ENCODE measurements at places on chromosomes 1 and 21.

- peak overlapping the region; percentile 41 for H3K4me3 ChIP-seq
- H3K27me3 ChIP-seq: peaks cover 28% of the 10 kb centered on the region
- no peaks in the 10 kb centered on the region for H3K36me3 ChIP-seq
- peaks cover 11% of the 10 kb centered on the region for H3K4me1 ChIP-seq
Measured at GRCh38 chr1:1433804-1434130, 1.7 kb upstream of the VWA1 start.

GRCh38 chr1:219184337-219184736 lies 10.7 kb downstream of the LYPLAL1 start:
- no peak for DNase-seq
- peaks cover 42% of the 10 kb centered on the region for H3K4me1 ChIP-seq
- H3K4me3 ChIP-seq: no peak overlapping the region

GRCh38 chr21:28729887-28730286 lies 262.8 kb downstream of the LTN1 start:
- no peaks in the 10 kb centered on the region for H3K27me3 ChIP-seq
- no peak overlapping the region for H3K27ac ChIP-seq
- H3K36me3 ChIP-seq: no peaks in the 10 kb centered on the region
- no peaks in the 10 kb centered on the region for H3K4me1 ChIP-seq
- no peak overlapping the region for H3K4me3 ChIP-seq

GRCh38 chr1:44723064-44723463 lies 7.9 kb downstream of the RNU5D-1 start:
- H3K27me3 ChIP-seq: no peaks in the 10 kb centered on the region
- peaks cover 11% of the 10 kb centered on the region for H3K36me3 ChIP-seq
- H3K27ac ChIP-seq: peak overlapping the region; percentile 98
- peak; percentile 70 for DNase-seq
- peak overlapping the region; percentile 80 for H3K4me3 ChIP-seq
- H3K4me1 ChIP-seq: peaks cover 81% of the 10 kb centered on the region

- no peaks in the 10 kb centered on the region for H3K4me1 ChIP-seq
- DNase-seq: no peak
- H3K36me3 ChIP-seq: no peaks in the 10 kb centered on the region
- no peak overlapping the region for H3K4me3 ChIP-seq
- H3K27me3 ChIP-seq: no peaks in the 10 kb centered on the region
Measured at GRCh38 chr1:193730017-193730416, 543.6 kb upstream of the B3GALT2 start.

GRCh38 chr1:21931171-21932093 lies 5.7 kb downstream of the HSPG2 start:
- H3K36me3 ChIP-seq: no peaks in the 10 kb centered on the region
- no peak overlapping the region for H3K4me3 ChIP-seq
- no peak overlapping the region for H3K27ac ChIP-seq
- H3K27me3 ChIP-seq: no peaks in the 10 kb centered on the region
- DNase-seq: no peak
- H3K4me1 ChIP-seq: peaks cover 16% of the 10 kb centered on the region

- no peak overlapping the region for H3K4me3 ChIP-seq
- H3K27ac ChIP-seq: no peak overlapping the region
- H3K36me3 ChIP-seq: peaks cover 12% of the 10 kb centered on the region
- H3K27me3 ChIP-seq: peaks cover 6% of the 10 kb centered on the region
- no peak for DNase-seq
- H3K4me1 ChIP-seq: no peaks in the 10 kb centered on the region
Measured at GRCh38 chr1:78088486-78088885, 42.7 kb downstream of the GIPC2 start.

DNA sequence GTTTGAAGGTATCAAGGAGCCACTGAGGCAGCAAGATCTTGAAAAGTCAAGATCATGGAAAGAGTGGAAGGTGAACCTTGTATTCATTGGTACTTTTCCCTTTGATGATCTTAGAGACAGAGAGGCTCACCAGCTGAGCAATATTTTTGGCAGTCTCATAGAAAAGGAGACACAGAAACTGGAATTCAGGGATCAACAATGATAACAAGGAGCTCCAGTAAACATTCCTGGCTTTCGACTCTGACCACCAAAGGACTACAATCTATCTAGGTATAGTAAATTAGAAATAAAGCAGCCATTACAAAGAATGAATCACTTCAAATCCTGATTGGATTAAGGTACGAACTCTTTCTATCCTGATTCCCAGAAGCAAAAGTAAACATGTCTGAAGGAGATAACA lies 615.4 kb downstream of the KIF26B start:
- no peak overlapping the region for H3K27ac ChIP-seq
- peaks cover 21% of the 10 kb centered on the region for H3K36me3 ChIP-seq
- H3K4me3 ChIP-seq: no peak overlapping the region
- no peak for DNase-seq
- no peaks in the 10 kb centered on the region for H3K27me3 ChIP-seq
- H3K4me1 ChIP-seq: no peaks in the 10 kb centered on the region

DNA sequence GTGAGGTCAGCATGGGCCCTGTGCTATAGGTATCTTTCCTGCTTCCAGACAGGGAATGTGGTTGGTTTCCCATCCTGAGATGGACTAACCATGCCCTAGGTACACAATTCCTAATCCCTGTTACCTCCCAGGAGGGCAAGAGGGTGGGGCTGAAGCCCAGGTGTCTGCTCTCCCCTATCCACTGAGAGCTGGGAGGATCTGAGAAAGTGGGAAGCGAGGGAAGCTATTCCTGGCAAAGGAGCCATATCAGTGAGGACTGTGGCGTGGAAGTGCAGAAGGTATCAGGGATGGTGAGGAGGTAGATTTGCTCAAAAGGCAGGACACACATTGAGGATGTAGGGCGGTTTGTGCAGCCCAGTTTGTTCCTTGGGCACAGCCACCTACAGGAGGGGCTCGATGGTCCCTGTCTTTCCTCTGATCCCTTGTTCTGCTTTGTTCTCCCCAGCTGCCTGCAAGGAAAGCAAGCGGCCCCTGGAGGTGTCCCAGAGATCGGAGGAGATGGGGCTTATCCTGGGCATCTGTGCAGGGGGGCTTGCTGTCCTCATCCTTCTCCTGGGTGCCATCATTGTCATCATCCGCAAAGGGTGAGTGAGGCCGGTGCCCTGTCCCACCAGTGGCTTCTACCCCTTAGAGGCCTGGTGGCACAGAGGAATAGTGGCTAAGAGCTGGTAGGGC lies 48.1 kb downstream of the PTPRU start:
- H3K27me3 ChIP-seq: peaks cover 3% of the 10 kb centered on the region
- DNase-seq: no peak

- no peak for DNase-seq
- no peaks in the 10 kb centered on the region for H3K36me3 ChIP-seq
- no peak overlapping the region for H3K27ac ChIP-seq
- H3K27me3 ChIP-seq: peaks cover 2% of the 10 kb centered on the region
- no peaks in the 10 kb centered on the region for H3K4me1 ChIP-seq
Measured at GRCh38 chr21:35812679-35813078, 247.6 kb downstream of the SETD4 start.

- peaks cover 7% of the 10 kb centered on the region for H3K27me3 ChIP-seq
- H3K27ac ChIP-seq: no peak overlapping the region
- no peaks in the 10 kb centered on the region for H3K4me1 ChIP-seq
- no peaks in the 10 kb centered on the region for H3K36me3 ChIP-seq
- no peak for DNase-seq
Measured at GRCh38 chr1:86030180-86030579, 126.4 kb downstream of the COL24A1 start.

- peaks cover 72% of the 10 kb centered on the region for H3K27me3 ChIP-seq
- DNase-seq: no peak
- no peaks in the 10 kb centered on the region for H3K36me3 ChIP-seq
- peaks cover 16% of the 10 kb centered on the region for H3K4me1 ChIP-seq
Measured at GRCh38 chr21:38986806-38987632, 181.3 kb downstream of the ETS2 start.

GRCh38 chr1:234960722-234961455 lies 167.7 kb downstream of the TOMM20 start:
- H3K36me3 ChIP-seq: no peaks in the 10 kb centered on the region
- H3K27me3 ChIP-seq: no peaks in the 10 kb centered on the region
- no peak overlapping the region for H3K4me3 ChIP-seq
- no peak for DNase-seq

DNA sequence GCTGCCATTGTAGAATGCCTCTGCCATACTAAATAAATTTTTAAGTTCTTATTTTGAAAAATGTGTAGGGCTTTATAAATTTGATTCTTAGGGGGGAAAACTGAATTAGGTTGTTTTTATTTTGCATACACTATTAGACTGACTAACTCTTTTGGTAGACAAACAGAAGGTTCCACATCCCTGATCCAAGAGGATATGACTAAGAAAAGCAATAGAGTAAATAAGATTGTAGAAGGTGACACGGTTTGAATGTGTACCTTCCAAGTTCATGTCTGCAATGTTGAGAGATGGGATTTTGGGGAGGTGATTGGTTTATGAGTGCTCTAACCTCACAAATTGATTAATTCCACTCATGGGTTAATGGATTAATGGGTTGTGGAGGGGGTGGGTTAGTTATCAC lies 127.9 kb downstream of the GLUL start:
- no peaks in the 10 kb centered on the region for H3K27me3 ChIP-seq
- peaks cover 28% of the 10 kb centered on the region for H3K4me1 ChIP-seq
- no peaks in the 10 kb centered on the region for H3K36me3 ChIP-seq
- DNase-seq: no peak
- no peak overlapping the region for H3K27ac ChIP-seq
- H3K4me3 ChIP-seq: no peak overlapping the region

- no peak overlapping the region for H3K4me3 ChIP-seq
- H3K4me1 ChIP-seq: no peaks in the 10 kb centered on the region
- H3K27me3 ChIP-seq: no peaks in the 10 kb centered on the region
- DNase-seq: no peak
Measured at GRCh38 chr1:180267211-180267561, 37.1 kb downstream of the LHX4 start.

DNA sequence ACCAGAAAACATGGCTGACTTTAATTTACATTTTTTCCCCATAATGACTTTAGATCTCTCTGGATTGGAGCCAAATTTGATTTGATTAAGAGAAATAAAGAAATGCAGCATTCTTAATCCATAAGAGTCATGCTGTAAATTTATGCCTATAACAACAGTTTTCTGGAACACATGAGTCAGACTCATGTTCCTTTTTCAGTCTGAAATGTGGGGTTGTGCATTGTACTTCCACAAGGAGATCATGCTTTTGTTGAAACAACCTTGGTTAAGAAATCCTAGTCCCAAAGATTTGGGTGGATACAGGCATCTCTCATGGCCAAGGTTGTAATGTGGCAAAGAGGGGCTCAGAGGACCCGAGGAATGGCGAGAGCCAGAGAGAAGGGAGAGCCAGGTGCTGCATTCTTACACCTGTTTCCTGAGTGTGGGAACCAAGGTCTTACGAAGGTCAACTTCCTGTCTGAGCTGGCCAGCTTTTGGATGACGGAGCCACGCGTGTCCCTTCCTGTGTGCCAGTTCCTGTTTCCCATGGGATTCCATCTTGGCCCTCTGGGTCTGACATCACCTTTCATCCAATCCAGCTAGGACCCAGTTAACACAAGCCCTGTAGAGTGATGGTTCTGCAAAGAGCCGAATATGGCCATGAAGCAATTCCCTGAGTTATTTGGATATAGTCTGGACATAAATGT lies 23.1 kb downstream of the CLDN14 start:
- H3K4me1 ChIP-seq: no peaks in the 10 kb centered on the region
- no peaks in the 10 kb centered on the region for H3K27me3 ChIP-seq
- DNase-seq: no peak
- no peak overlapping the region for H3K27ac ChIP-seq
- no peak overlapping the region for H3K4me3 ChIP-seq
- no peaks in the 10 kb centered on the region for H3K36me3 ChIP-seq

DNA sequence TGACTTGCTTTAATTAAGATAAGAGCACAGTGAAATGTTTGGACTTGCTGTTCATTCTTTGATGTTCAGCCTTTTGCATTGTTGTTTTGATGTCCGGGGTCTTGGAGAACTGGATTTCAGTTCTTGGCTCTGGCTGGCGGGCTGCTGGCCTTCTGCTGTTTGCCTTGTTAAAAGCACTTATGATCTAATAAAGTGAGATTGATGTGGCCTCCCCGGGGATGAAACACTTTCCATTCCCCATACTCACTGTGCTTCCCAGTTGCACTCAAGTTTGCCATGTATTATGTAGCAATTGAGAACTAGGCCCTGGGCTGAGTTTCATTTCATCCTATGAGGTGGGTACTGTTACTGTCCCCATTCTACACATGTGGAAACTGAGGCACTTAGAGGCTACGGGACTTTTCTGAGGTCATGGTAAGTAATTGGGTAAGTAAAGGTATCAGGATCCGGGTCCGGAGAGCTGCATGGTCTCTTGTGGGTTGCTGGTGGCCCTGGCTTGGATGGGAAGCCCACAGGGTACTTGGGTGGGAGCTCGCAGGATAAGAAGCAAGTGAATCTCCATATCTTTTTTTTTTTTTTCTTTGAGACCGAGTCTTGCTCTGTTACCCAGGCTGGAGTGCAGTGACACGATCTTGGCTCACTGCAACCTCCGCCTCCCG lies 127.7 kb upstream of the ZBTB40 start:
- H3K27ac ChIP-seq: no peak overlapping the region
- H3K4me1 ChIP-seq: no peaks in the 10 kb centered on the region
- no peaks in the 10 kb centered on the region for H3K36me3 ChIP-seq
- H3K27me3 ChIP-seq: peaks cover 3% of the 10 kb centered on the region
- no peak for DNase-seq

DNA sequence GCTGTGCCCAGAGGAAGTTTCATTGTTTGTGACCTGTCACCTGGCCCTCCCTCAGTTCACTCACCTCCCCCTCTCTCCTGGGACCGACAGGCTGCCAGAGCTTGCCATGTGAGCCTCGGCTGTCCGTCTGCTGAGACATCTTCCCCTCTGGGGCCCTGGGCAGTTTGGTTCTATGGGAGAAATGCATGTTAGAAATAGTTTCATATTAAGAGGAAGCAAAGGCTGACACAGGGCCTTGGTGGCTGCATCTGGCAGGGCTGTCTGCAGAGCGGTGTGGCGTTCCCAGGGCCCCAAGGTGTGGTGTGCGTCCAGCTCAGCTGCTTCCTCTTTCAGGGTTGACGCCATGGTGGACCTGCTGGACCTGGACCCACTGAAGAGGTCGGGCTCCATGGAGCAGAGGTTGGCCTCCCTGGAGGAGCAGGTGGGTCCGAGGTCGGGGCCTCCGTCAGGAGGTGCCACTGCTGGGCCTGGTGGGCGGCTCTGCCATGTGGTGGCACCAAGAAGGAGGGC lies 31.9 kb upstream of the LRRC3 start:
- DNase-seq: no peak
- no peaks in the 10 kb centered on the region for H3K4me1 ChIP-seq
- no peaks in the 10 kb centered on the region for H3K27me3 ChIP-seq
- H3K36me3 ChIP-seq: no peaks in the 10 kb centered on the region
- no peak overlapping the region for H3K27ac ChIP-seq
- no peak overlapping the region for H3K4me3 ChIP-seq

DNA sequence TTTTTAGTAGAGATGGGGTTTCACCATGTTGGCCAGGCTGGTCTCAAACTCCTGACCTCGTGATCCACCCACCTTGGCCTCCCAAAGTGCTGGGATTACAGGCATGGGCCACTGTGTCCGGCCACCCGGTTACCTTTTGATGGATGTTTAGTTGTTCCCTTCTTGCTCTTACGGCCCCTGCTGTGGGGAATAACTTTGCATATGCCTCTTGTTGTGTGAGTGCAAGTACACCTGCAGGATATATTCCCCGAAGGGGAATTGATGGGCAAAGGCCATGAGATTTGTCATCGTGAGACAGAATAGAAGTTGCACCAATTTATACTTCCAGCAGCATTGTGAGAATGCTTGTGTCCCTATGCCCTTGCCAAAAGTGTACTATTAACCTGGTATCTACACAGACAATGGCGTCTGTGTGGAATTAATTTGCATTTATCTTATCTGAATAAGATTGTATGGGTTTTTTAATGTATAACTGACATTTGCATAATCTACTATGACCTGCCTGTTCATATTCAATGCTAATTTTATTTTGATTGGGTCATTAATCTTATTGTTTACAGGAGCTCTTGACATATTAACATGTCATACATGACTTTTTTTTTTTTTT lies 8.1 kb downstream of the IL6R start:
- H3K27ac ChIP-seq: no peak overlapping the region
- H3K27me3 ChIP-seq: no peaks in the 10 kb centered on the region
- H3K36me3 ChIP-seq: peaks cover 4% of the 10 kb centered on the region
- no peak overlapping the region for H3K4me3 ChIP-seq
